ENCODE measurements at places on chromosomes 6 and 20.

- DNase-seq = no peak
These were observed 64.7 kb upstream of the HS3ST5 start for GRCh38 chr6:114407426-114408035.

DNA sequence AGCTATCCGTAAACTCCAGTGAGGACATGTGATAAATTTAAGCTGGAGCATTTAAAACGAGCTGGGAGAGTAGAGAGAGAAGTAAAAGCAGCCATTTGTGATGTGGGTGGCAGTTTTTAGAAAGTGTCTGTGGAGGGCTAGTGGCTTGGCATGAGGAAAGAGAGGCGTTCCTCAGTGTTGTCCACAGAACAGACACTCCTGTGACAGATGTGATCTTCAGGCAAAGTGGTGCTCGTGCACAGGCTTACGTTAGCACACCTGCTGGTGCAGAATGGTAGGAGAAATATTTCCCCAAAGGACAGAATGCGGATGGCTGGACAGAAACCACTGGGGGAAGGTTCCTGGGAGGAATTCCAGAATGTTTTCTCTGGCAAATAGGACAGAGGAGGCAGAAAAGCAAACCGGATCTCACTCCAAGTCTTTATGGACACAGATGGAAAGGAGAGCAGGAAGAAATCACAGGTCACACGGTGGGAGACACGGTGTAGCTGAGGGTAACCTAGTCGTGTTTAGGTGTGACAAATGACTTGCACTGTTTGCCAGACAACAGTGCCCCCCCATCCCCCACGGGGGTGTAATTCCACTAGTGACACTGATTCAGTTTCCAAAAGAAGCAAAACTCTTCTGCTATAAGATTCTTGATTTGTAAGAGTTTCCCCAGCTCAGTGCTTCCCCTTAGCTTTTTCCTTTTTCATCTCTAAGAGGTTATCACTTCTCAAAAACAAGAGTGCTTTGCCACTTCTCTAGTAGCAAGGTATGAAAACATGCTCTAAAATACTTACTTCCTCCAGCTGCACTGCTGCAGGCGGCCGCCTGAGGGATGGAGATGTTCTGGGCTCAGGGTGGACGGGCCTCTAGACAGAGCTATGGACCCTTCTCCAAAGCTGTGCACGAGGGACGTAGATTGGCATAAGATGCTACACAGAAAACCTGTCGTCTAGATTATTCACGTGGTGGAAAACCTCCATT is 293.2 kb downstream of the QKI start:
- DNase-seq = no peak

GRCh38 chr6:145245119-145245518 is 490.2 kb downstream of the EPM2A start:
- no peak for DNase-seq

DNA sequence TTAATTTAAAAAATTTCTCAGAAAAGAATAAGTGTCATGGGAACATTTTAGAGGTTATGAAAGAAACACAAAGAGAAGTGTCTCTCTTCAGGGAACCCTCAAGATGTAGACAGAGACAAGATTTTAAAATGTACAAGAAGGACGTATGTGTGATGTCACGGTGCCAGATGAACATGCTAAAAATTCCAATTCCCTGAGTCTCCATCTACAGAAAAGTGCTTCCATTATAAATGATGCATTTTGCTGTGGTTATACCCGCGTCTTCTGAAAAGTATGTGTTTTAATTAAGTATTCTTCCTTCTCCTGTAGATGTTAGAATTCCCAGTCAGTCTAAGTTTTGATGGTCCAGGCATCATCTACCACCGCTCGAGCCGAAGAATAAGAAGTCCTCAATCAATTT is 489.1 kb downstream of the PREX1 start:
- DNase-seq = no peak

GRCh38 chr6:108133594-108134179 is 32.1 kb upstream of the NR2E1 start:
- peak; percentile 31 for DNase-seq

DNA sequence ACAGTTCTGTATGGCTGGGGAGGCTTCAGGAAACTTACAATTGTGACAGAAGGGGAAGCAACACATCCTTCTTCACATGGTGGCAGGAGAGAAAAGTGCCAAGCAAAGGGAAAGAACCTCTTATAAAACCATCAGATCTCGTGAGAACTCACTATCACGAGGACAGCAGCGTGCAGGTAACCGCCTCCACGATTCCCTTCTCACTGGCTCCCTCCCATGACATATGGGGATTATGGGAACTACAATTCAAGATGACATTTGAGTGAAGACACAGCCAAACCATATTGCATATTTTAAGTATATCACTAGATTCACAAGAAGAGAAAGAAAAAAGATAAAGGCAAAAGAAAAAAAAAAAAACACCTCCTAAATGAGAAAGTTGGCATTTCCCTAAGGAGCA is 431.9 kb upstream of the RGS17 start:
- no peak for DNase-seq

DNA sequence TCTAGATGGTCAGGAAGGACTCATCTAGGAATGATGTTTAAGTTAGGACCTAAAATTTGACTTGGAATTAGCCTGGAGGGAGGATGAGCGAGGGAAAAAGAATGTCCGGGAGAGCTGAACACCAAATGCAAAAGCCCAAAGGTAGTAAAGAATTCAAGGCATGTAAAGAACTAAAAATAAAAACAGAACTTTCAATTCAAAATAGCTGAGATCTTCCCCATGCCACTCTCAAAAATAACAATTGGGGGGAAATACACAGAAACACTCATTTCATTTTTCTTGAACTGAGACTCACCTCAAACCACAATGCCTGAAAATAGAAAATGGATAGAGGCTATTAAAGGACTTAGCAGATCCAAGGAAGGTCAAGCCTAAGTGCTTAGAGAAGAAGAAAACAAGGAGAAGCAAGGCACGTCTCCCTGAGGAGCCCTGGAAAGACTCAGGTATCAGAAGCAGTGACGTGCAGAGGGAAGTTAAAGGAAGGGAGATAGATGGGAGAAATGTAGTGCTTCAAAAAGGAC is 10.4 kb downstream of the PXT1 start:
- no peak for DNase-seq

- DNase-seq = no peak
These were observed 18.3 kb downstream of the MPC1 start for GRCh38 chr6:166364456-166364855.

DNA sequence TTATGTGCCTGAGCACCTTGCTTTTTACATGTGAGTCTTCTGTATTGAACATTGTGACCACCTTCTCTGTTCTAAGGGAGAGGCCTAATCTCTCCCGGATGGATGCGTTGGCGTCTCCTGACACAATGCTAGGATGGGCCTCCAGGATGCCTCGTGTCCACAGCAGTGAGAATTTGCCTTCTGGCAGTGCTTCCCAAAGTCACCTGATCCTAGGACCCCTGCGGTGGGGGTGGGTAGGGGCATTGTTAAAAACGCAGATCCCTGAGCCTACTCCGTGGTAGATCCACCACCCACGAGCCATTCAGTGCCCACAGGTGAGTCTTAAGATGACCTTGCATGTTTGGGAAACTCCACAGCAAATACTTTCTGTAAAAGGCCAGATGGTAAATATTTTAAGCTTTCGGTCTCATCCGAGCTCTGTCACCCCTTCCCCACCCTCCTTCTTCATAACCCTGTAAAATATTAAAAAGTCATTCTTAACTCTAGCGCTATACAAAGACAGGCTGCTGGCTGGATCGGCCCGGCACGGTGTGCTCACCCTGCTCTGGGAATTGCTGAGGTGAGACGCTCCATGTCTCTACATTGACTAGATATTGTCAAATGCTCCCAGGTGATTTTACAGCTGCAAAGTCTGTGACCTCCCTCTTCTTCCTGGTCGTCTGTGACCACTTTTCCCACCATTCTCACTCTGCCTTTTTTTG is 106.7 kb upstream of the IYD start:
- DNase-seq = no peak

- DNase-seq = no peak
These were observed 8.8 kb downstream of the L3MBTL1 start for GRCh38 chr20:43516251-43516824.

DNA sequence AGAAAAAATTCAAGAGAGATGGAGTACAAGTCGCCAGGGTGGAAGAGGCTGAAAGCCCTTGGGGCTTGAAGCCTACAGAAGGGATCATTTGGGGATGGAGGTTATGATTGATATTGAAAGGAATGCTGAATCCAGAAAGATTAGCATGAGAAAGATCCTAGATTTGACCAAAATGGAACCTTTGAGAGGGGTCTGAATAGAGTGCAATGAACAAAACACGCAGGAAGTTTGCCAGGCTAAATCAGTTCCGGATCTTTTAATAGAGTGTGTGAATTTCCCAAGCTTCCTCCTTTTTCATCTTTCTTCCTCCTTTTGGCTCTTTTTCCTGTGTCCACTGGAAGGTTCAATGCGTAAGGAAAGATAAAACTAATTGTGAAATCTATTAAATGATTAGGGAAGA is 15.3 kb downstream of the IPCEF1 start:
- no peak for DNase-seq

GRCh38 chr6:168554472-168554871 is 113.5 kb downstream of the SMOC2 start:
- DNase-seq = no peak

DNA sequence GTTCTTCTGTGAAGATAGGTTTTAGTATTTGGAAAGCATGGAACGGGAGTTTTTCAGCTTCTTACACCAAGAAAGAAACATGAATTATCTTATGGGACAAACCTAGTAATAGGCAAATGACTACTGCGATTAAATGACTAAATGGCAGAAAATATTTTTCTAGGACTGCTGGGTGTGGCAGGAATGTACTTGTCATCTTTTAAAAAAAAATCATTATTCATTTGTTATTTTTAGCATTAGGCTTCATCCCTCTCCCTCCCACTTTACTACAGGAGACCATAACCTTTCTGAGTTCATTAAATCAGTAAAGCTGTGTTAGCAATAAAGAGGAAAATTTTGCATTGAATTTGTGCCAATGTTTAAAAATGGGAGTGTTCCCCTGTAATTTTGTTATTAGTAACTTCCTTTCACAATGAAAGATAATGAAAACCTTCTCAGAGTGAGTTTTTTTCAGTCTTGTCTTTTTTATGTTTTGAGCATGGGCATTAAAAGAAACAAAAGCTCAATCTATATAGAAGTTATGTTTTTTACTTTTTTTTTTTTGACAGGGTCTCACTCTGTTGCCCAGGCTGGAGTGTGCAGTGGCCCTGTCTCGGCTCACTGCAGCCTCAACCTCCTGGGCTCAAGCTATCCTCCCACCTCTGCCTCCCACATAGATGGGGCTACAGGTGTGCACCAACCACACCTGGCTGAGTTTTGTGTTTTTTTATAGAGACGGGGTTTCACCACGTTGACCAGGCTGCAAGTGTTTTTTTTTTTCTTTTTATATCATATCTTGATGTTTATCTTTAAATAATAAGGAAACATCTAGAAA is 105.6 kb upstream of the CLDN20 start:
- no peak for DNase-seq

- DNase-seq = no peak
These were observed 72.0 kb downstream of the DST start for GRCh38 chr6:56570413-56571359.

- DNase-seq = no peak
These were observed 212.4 kb upstream of the LRFN2 start for GRCh38 chr6:40799296-40800140.

DNA sequence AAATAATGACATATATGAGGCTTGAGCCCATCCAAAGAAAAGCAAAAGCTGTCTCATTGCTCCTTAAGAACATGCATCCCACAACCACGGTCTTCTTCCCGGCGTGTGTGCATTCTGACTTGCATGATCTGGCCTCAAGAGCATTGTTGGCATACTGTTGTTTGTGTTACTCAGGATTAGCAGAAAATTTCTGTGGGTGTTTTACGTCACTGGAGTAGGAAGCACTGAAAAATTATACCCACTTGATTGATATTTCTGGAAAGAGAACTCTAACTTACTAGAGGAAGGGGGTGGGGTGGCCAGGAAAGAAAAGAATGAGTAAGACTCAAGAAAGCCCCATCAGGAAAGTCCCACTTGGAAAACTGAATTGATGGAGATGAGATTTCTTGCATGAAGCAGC is 326.2 kb upstream of the PRDM1 start:
- DNase-seq = no peak

DNA sequence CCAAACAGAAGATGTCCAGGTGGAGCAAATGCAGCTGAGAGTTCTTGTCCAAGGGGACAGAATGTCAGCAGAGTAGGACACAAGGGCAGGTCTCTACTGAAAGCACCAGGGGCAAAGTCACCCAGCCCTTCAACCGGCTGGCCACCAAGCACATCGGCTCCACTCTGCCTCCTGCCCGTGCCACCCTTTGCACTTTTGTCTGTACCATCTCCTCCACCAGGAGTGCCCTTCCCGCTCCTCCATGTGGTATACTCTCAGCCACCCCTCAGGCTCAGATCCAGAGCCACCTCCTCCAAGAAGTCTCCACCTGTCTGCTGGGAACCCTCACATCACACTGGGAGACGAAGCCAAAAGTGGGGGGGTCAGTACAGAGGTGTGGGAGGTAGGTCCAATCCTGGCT is 4.1 kb upstream of the HSPA12B start:
- DNase-seq = no peak

DNA sequence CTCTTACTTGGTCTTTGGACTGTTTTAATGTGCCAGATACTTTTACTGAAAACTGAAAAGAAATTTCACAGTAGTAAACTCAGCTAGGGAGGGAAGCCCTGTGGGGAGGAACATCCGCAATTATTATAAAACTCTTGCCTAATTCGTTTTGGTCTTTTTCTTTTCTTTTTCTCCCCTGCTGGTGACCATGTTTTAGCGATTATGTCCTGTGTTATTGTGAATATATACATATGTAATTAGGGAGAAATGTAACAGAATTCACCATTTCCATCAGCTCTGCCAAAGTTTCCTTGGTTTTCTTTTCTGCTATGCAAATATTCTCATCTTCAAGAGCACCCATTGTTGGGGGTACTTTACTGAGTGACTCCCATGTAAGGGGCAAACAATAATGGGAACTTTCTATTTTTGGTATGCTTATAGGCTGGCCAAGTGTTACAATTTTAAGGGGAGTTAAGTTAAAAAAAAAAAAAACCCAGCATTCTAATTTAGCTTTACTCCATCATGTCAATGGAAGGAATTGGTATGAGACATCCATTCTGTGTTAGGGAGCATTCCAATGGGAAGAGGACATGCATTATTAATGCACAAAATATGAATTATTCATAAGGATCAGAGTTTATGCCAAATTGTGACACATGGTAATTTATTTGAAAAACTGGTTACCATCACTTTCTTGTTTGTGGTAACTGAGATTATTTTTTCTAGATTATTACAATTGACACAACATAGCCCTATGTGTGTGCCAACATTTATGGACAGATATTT is 2.0 kb downstream of the DOK5 start:
- no peak for DNase-seq
